Activated CD4-positive, alpha-beta T cell treated with anti-CD3 and anti-CD28 coated beads, Interleukin-10, Interleukin-2, amounts not matched to agents 100 ng/mL and 50 ng/mL, durations not matched to agents 16 hours and 8 hours (primary cell): ENCODE measurements at places on chromosomes 2 and 18.

DNA sequence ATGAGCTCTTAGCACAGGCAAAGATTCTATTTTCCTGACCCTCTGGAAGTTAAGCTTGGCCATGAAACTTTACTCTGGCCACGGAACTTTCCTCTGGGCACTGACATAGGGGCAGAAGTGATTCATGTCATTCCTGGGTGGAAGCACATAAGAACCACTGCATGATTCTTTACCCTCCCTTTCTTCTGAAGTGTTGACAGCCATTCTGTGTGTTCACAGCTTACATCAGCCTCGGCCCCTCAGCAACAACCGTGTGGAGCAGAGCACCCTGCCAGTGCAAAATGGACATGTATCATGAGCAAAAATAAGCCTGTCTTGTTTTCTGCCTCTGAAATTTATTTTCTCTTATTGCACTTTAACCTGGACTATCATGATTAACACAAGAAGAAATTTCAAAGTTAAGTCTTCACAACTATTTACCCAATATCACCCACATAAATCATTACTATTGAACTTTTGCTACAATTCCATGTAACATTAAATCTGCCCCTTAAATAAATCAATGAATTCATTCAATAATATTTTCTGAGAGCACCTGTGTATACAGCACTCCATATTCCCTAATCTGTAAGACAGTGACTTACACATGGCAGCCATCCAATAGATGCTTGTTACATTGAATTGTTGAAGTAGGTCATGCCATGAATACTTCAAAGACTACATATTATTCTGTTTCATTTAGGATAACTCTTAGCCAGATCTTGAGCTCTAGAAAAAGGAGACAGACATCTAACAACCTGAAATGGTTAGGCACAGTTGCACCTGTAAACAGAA, 531.9 kb downstream of the IRS1 start:
- no peak for DNase-seq

DNA sequence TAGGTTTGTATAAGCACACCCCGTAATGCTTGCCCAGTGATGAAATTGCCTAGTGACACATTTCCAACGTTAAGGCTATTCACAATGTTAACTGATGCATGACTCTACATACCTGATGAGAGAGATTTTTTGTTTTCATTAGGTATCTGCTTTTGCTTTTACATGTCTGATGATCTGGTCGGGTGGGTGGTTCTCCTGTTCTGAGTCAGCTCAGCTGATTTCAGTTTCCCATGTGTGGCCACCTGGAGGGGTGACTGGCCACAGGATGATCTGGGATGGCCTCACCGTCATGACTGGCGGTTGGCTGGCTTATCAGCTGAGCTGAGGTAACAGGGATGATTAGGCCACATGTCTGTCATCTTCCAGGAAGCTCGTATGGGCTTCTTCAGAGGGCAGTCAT, 33.8 kb upstream of the ACYP2 start:
- DNase-seq = peak; percentile 93

GRCh38 chr2:54964271-54964670, 86.0 kb downstream of the RTN4 start:
- no peak for DNase-seq

- no peak for DNase-seq
These were observed 110.5 kb downstream of the DYSF start for GRCh38 chr2:71563872-71564271.

GRCh38 chr18:13120255-13120654, 98.3 kb upstream of the LDLRAD4 start:
- no peak for DNase-seq

DNA sequence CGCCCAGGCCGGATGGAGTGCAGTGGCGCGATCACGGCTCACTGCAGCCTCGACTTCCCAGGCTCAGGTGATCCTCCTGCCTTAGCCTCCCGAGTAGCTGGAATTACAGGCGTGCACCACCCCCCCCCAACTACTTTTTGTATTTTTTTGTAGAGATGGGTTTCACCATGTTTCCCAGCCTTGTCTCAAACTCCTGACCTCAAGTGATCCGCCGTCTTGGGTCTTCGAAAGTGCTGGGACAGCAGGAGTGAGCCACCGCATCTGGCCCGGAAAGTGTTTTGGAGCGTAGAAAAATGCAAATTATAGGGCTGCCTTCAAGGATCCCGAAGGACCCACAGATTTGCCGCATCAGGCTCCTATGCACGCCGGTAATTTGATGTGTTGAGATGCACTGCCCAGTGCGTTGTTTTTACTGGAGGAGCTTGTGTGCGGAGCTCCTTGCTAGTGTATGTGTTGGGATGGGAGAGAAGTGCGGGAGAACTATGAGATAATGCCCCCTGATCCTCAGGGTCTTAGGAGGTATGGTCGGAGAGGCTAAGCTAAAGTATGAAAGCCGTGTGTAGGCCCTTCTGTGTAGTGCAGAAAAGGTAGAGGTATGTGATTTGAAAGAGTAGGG, 1.2 kb upstream of the CLASP1 start:
- peak; percentile 36 for DNase-seq

GRCh38 chr2:178589335-178589734, 109.1 kb downstream of the PLEKHA3 start:
- no peak for DNase-seq

DNA sequence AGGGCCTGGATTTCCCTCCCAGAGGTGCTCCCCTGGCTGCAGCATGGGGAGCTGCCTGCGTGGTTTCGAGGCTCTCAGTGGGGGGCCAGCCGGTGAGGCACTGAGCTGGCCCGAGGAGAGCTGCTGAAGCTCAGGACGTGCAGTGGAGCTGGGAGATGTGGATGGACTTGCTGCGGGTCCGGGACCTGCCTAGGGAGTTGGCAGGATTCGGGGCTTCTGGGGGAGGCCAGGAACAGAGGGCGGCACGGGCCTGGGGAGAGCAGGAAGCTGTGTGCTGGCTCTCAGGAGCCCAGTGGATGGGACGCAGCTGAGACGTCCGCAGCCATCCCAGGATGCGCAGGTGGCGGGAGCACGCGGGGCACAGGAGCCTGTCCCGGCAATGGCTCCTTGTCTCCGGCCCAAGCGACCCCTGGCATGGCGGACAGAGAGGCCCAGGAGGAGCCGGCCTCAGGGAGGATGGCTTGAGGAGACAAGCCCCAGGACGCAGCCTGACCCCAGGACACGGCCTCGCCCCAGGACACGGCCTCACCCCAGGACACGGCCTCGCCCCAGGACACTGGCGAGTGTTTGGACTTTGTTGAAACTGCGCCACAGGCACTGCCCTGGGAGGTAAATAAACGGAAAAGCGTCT, 116.1 kb downstream of the NFATC1 start:
- no peak for DNase-seq

GRCh38 chr2:133570542-133570941, 2.3 kb upstream of the NCKAP5 start:
- no peak for DNase-seq

DNA sequence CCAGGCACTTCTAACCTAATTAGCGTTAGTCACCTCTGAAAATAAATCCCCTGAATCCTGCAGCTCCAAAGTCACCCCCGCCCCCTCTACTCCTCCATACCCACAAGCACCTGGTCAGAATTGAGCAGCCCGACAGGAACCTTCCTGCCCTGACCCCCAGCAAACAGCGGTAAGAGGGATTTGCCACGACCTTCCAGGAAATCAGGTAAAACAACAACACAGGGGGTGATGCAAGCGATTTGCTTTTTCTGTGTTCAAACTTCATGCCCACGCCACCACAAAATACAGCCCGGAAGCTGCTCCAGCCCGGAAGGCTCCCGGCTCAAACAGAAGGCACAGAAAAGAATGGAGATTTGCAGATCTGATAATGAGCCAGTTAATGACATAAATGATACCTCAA, 367.1 kb downstream of the GPD2 start:
- DNase-seq = no peak

DNA sequence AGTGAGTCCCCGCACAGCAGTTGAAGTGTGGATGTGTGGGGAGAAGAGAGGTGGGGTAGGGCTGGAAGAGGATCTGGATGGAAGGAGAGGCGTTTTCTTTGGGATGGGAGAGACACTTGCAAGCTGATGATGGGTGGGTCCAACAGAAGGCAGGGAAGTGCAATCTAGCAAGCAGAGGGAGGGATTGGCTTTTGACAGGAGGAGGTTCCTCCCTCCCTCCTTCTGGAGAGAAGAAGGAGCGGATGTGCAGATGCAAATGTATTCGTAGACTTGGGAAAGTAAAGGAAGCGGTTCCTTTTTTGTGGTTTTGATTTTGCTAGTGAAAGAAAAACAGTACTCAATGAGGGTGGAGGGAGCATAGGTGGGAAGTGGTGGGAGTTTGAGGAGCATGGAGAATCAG, 48.9 kb downstream of the LAMA3 start:
- DNase-seq = no peak

- DNase-seq = peak; percentile 25
These were observed 236.7 kb upstream of the BOD1L2 start for GRCh38 chr18:56910237-56910636.

- no peak for DNase-seq
These were observed 4.7 kb downstream of the ACP1 start for GRCh38 chr2:269356-270030.

DNA sequence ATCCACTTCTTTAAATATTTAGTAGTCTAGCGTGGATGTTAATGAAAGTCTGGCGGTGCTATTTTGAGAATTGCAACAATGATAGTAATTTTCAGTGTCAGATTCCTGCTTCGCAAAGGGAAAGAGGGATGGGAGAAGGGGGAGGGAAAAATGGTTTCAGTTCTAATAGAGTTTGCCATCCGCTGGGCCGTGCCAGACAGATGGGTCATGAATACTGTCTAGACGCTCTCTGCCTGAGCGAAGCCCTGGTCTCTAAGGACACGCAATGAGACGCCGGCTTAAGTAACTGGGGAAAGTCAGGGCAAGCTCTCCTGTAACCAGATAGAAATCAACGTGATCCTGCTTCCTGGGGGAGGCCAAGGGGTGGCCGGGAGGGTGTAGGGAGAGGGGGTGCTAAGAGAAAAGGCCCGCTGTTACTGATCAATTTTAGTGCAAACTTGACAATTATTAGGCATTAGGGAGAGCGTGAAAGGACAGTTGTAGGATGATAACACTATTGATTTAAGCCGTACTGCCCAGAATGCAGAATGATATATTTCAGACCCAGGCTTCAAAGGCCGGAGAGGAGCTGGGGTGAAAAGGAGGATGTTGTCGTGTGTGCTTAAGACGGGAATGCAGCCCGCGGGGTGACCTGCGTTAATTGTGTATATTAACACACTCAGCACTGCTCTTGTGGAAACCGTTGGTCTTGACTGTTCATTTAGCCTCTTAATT, 229.2 kb downstream of the LDLRAD4 start:
- no peak for DNase-seq

DNA sequence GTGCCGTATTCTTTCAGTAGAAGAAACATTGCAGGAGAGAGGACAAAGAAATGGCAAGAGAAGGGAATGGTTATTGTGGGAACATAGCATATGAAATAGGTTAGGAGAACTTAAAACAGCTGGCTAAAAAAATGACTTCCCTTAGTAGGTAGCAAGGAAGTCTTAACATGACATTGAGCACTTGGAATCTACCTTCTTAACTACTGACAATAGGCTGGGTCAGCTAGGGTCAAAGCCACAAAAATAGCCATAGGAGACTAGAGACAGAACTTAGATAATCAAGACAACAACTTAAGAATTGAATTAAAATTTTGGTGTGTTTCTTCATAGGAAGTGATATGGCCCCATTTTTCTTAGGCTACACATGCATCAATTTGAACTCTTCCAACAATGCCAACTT, 227.9 kb downstream of the TCF4 start:
- DNase-seq = no peak

DNA sequence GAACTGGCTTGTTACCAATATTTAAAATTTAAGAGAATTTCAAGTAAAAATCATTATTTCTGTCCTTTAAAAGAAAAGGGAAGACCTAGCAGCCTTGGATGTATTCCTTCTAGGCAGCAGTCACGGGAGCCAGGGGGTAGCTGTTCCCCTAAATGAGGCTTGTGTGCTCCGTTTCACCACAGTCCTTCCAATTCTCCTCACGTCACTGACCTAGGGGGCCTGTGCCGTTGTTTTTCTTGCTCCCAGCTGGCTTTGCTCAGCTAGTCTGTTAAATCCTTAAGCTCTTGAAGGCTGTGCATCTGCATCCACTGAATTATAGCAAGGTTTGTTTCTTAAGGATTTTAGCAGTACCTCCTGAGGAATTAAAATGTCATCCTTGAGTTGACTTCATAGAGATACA, 9.9 kb downstream of the KLHL23 start:
- DNase-seq = no peak

DNA sequence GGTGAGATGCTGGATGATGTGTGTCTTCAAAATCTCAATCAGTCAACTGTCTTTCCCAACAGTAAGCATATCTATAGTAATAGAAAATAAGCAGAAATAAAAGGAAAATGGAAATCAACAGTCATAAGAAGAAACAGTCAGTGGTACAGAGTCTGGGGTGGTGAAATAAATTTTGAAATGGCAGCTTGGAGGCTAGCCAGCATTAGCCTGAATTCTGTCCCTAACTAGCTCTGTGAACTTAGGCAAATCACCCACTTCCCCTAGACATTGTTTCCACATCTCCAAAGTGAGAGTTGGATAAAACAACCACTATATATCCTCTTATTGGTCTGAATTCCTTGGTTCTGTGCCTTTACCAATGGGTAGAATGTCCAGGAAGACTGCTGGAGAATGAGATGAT, 189.7 kb upstream of the REV1 start:
- no peak for DNase-seq

- DNase-seq = no peak
These were observed 1779.7 kb upstream of the CELF4 start for GRCh38 chr18:39345321-39345720.

GRCh38 chr2:169301596-169302335, 60.6 kb downstream of the LRP2 start:
- DNase-seq = no peak

DNA sequence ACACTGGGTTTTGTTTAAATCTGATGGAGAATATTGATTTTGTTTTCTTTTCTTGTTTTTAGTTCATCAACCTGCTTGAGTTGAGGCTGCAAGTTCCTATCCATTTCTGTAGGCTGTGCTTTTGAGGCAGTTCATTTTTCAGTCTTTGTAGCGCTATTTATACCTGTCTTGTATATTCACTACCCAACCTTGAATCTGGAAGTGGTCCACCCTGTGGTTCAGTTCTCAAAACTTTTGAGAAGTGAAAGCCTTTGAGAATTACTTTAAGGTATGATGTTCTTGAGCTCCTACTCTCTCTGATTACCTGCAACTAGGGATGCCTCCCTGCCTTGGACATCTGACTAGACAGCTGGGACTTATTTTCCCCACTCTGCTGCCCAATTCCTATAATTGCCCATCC, 53.5 kb upstream of the KCNE4 start:
- no peak for DNase-seq

DNA sequence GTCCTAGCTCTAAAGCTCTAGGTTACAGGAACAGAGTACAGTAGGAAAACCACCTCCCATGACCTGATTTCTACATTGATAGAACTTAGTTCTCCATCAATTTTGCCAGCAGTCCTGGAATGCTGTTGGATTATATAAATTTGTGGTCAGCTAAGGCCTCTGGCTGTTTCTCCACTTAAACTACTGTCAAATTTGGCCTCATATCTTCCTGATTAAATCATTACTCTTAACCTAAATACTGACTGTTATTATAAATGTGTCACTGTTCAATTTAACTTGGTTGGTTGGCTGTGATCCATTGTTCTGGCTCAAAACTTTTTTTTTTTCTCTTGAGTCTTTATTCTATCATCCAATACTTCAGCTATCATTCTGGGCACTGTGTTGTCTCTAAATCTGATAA, 71.2 kb downstream of the TGFA start:
- DNase-seq = no peak

- peak; percentile 51 for DNase-seq
These were observed 73.2 kb downstream of the MAP4K4 start for GRCh38 chr2:101770726-101771125.
